ENCODE measurements at places on chromosomes 7 and 10. TPM values are rescaled to one million over a fixed set of nuclear protein-coding genes. Genes with fewer than 3 reads are reported as not detected.

DNA sequence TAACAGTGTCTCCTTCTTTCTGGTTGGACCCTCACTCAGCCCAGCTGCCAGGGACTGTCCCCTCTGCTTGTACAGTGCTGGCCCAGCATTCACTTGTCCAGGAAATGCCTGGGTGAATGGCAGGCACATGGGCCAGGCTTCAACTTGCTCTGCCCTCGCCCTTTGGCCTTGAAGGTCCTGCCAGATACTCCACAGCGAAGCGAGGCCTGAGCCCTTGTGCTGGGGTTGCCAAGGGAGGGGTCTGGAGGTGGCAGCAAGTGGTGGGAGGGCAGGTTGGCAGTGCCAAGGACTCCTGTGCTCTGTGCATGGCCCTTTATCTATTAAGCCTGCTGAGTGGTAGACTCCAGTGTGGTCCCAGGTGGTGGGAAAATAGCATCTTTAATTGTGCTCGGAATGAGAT, 75.7 kb downstream of the CDH23 start:
- DNase-seq: no peak

- no peak for DNase-seq
These were observed 93.5 kb downstream of the NRP1 start for GRCh38 chr10:33240931-33241330.

- no peak for DNase-seq
These were observed 51.2 kb upstream of the SGCE start for GRCh38 chr7:94706996-94707740.

GRCh38 chr10:69516796-69517195, 56.4 kb downstream of the NEUROG3 start:
- DNase-seq: no peak

DNA sequence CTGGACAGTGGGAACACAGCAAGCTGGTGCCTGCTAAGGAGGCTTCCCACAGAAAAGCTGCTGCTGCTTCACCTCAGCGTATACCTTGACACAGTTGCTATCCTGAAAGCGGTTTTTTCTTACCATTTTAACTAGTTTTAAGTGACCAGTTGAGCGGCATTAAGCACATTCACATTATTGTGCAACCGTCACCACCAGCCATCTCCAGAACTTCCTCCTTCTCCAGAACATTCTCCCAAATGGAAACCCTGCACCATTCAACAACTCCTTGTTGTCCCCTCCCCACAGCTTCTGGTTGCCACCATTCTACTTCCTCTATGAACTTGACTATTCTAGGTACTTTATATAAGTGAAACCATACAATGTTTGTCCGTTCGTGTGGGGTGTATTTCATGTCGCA, 169.9 kb downstream of the SNX10 start:
- no peak for DNase-seq

The DGKB gene
- 0.04 TPM for polyA plus RNA-seq

The MALRD1 gene
- 0.29 TPM for polyA plus RNA-seq

GRCh38 chr10:120628197-120628596, 171.2 kb downstream of the PLPP4 start:
- DNase-seq: no peak

DNA sequence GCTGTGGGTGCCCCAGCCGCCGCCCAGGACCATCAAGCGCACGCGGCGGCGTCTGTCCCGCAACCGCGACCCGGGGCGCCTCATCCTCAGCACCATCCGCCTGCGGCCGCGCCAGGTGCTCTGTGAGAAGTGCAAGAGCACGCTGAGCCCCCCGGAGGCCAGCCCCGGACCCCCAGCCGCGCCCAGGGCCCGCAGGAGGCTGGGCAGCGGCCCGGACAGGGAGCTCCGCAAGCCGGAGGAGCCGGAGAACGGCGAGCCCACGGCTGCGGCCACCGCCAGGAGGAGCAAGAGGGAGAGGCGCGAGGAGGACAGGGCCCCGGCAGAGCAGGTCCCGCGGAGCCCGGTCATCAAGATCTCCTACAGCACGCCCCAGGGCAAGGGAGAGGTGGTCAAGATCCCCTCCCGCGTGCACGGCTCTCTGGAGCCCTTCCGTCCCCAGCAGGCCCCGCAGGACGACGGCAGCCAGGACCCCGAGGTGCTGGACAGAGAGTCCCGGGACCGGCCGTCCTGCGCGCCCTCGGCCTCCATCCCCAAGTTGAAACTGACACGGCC, 8.0 kb downstream of the PWWP2B start:
- DNase-seq: no peak

DNA sequence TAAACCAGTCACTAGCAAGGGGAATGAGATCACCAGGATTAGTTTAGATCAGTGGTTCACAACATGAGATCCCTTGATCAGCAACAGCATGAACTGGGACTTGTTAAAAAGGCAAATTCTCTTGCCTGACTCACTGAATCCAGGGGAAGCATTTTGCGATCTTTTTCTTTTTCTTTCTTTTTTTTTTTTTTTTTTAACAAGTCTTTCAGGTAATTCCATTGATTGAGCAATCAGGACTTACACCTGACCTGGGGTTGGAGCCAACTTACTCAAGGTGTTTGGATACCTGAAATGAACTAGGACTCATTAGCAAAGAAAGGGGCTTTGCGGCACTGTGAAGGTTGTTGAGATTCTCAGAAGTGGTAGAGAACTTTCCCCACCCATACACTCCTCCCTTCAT, 47.1 kb upstream of the PRR15 start:
- no peak for DNase-seq

GRCh38 chr7:111846898-111847297, 284.6 kb upstream of the IMMP2L start:
- no peak for DNase-seq

- no peak for DNase-seq
These were observed 41.3 kb downstream of the IL2RA start for GRCh38 chr10:6020826-6021225.

GRCh38 chr10:3704565-3705325, 80.3 kb downstream of the KLF6 start:
- no peak for DNase-seq

The ZEB1 gene
- polyA plus RNA-seq: 25.5 TPM

GRCh38 chr10:76911184-76911583, 726.4 kb downstream of the KCNMA1 start:
- DNase-seq: no peak

GRCh38 chr7:106099539-106099938, 12.6 kb downstream of the SYPL1 start:
- DNase-seq: no peak
